Renal cortical epithelial cell (primary cell): ENCODE measurements at places on chromosomes 7 and 10. TPM values are rescaled to one million over a fixed set of nuclear protein-coding genes. Genes with fewer than 3 reads are reported as not detected.

Gene YAE1
- 17.7 and 28.9 TPM in 2 replicates for total RNA-seq

Gene LOXL4
- total RNA-seq, result 20.1 and 24.3 TPM in 2 replicates

Gene OR2A1
- total RNA-seq, result 0.05 TPM in 1 of 2 replicates, not detected in the other

Gene EXOC4
- 119 and 144 TPM in 2 replicates for total RNA-seq

Gene CLCN1
- total RNA-seq, result not detected in 2 replicates

Gene CPA2
- total RNA-seq, result not detected in 2 replicates

Gene LIPF
- not detected in 2 replicates for total RNA-seq

Gene SPOCK2
- total RNA-seq, result 2.0 and 41.8 TPM in 2 replicates

Gene CPED1
- 0.52 and 1.1 TPM in 2 replicates for total RNA-seq

Gene FHIP2A
- 14.6 and 27.0 TPM in 2 replicates for total RNA-seq

Gene MUC3A
- 0.75 TPM in 1 of 2 replicates, not detected in the other for total RNA-seq

Gene NEUROD6
- not detected in 2 replicates for total RNA-seq

Gene STEAP1B
- total RNA-seq, result 2.0 and 2.1 TPM in 2 replicates

Gene GNAT3
- total RNA-seq, result not detected in 2 replicates

Gene NKX1-2
- not detected in 2 replicates for total RNA-seq

Gene SCRN1
- 81.3 and 127 TPM in 2 replicates for total RNA-seq

Gene GSDME
- 68.4 and 79.0 TPM in 2 replicates for total RNA-seq

Gene GHRHR
- not detected in 2 replicates for total RNA-seq

Gene ODAD2
- 1.2 and 4.7 TPM in 2 replicates for total RNA-seq

Gene SNX13
- total RNA-seq, result 29.7 and 56.0 TPM in 2 replicates

Gene WNT8B
- total RNA-seq, result not detected in 2 replicates

Gene PRKCQ
- total RNA-seq, result 5.2 and 23.9 TPM in 2 replicates

Gene TRIM74
- total RNA-seq, result 0.20 TPM in 1 of 2 replicates, not detected in the other

Gene MMP21
- total RNA-seq, result 0.05 TPM in 1 of 2 replicates, not detected in the other

Gene FAM237B
- not detected in 2 replicates for total RNA-seq

Gene CDK5
- total RNA-seq, result 14.8 and 16.8 TPM in 2 replicates

Gene PLXDC2
- 4.3 and 7.8 TPM in 2 replicates for total RNA-seq

Gene OPALIN
- total RNA-seq, result 0.05 TPM in 1 of 2 replicates, not detected in the other

Gene ADIRF
- total RNA-seq, result 49.3 TPM in 1 of 2 replicates, not detected in the other

Gene NUTM2E
- total RNA-seq, result not detected in 2 replicates

Gene PIP
- total RNA-seq, result not detected in 2 replicates

Gene RSPH10B
- 0.17 and 1.4 TPM in 2 replicates for total RNA-seq

Gene CLEC2L
- not detected in 2 replicates for total RNA-seq

Gene TMEM270
- not detected in 2 replicates for total RNA-seq

Gene CLDN3
- 10.8 and 11.6 TPM in 2 replicates for total RNA-seq

Gene PRSS2
- total RNA-seq, result not detected in 2 replicates
